Activated CD4-positive, alpha-beta memory T cell treated with anti-CD3 and anti-CD28 coated beads for 36 hours (primary cell): ENCODE measurements at places on chromosomes 5 and 9. TPM values are rescaled to one million over a fixed set of nuclear protein-coding genes. Genes with fewer than 3 reads are reported as not detected.
A peak's percentile ranks its signal among the peaks of the same experiment; 100 is the strongest.

Gene PPP1R26
- total RNA-seq = 4.9 TPM

DNA sequence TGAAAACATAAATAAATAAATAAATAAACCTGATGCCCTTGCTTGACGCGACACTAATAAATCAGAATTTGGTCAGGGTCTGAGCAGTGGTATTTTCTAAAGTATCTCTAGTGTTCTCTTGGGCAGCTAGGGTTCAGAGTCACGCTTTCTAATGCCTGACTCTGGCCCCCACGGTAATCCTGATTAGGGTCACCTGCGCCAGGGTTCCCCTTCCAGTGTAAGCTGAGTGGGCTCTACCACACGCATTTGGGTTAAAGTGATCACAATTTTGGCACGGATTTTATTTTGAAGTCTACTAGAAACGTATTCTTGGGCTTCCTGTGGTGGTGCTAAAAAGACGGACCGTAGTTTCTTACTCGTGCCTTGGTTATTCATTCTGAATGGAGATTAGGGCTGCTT is 651 bp downstream of the TTC1 start:
- DNase-seq = no peak

DNA sequence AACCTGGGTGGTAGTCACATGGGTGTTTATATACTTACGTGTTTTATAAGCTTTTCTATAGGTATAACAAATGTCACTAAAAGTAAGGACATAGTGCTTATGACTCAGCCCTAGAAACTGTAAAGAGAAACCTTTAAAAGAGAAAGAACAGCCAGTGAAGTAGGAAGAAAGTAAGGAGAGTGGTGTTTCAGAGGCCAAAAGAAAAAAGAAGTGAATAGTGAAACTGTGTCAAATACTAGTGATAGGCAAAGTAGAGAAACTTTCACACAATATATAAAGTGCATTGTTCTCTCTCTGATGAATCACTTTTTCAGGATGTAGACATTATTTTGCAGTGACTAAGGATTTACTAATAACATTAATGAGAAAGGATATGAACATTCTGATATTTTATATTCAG is 74.2 kb upstream of the SUSD1 start:
- no peak for DNase-seq

DNA sequence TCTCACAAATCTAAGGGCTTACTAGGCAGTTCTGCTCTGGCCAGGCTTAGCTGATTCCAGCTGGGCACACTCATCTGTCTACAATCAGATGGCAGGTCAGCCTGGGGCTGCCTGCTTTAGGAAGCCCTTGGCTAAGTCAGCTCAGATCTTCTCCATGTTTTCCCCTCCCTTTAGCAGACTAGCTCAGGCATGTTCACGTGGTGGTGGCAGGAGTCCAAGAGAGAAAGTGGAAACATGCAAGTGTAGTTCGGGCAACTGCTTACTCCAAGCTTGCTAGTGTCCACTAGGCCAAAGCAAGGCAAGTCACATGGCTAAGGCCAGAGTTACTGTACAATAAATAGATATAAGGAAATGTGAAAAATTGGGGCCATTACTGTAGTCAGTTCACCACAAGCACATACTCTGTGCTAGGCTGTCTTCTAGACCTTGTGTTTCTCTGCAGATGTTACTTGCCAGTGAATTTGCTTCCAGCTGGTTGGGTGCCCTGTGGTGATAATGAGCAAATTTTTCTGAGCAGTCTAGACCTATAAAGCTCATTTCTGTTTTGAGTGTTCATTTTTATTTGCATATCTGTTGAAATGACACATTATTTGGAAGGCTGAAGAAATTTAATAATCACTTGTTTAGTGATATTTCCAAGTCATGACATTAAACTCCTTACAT is 38.3 kb downstream of the RECK start:
- no peak for DNase-seq

DNA sequence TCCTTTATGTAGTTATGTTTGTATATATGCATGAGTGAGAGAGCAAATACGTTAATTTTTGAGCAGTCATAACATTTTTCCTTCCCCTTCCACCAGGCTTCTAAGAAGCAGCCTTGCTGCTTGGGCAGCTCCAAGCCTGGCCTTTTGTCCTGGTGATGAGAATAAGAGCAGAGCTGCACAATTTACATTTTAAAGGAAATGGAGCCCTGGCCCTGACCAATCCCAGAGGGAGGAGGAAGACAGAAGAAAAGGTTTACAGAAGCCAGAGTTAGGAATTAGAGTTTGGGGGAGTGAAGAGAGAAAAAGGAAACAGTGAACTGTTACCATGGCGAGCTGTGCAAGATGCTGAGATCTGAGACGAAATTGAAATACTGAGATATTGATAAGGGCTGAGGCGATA is 25.3 kb upstream of the EFNA5 start:
- DNase-seq = no peak

Gene NTNG2
- 0.77 TPM for total RNA-seq

- no peak for DNase-seq
Observed at GRCh38 chr5:155069961-155070360, 56.4 kb downstream of the KIF4B start.

- no peak for DNase-seq
Observed at GRCh38 chr5:125370461-125371205, 624.2 kb upstream of the ZNF608 start.

Gene MSMP
- not detected for total RNA-seq

Gene ZNG1E
- 38.4 TPM for total RNA-seq

GRCh38 chr9:93060746-93061259 is 2.3 kb downstream of the SUSD3 start:
- peak; percentile 44 for DNase-seq

Gene SPATA31E1
- total RNA-seq = not detected

Gene MEF2C
- 0.02 TPM for total RNA-seq

Gene PLPP7
- total RNA-seq = not detected
